ENCODE measurements at places on chromosomes 2 and 18.

DNA sequence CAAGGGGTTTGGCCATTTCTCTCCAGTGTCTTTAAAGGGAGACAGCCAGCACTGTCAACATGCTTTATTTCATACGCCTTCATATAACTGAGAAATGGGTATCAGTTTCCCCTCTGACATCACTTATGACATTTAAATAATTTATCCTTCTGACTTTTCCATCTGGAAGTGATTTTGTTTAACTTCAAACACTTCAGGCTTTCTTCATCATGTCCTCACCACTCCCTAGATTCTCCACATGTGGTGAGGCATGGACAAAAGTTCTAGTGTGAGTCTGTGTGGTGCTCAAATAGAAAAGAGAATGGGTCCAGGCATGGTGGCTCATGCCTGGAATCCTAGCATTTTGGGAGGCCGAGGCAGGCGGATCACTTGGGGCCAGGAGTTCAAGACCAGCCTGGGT lies 158.6 kb downstream of the TXNL1 start:
- DNase-seq: no peak

DNA sequence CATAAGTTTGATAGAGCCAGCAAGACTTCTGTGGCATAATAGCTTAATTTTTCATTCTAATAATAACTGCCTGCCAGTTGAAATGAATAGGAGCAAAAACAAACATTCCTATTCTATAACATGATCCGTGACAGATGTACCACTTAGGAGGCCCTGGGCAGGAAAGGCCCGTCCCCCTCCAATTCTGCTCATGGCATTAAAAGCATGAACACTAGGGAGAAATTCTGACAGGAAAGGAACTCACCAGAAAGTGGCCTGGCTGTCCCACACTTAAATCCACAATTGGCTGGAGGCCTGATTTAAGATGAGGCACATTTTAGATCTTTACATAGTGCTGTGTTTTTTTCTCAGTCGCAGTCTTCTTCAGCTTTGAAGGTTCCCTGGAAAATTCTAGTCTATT lies 261.9 kb upstream of the ETAA1 start:
- DNase-seq: no peak

- peak; percentile 63 for DNase-seq
These were observed 26.9 kb upstream of the GLS start for GRCh38 chr2:190853531-190854383.

DNA sequence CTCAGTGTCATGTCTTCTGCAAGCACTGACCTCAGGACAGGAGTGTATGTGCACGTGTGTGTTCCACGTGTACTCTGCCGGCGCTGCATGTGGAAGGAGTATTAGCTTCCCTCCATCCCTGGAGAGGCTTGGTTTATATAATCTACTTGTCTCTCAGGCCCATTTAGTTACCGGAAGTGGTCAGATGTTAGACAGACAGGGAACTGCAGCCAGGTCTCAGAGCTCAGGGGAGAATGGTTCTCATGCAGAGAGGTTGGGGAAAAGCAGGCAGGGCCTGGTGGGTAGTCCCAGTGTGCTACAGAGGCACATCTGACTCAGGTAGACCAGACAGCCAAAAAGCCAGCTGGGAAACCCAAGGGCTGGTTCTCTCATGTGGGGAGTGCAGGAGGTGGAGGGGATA lies 167.9 kb downstream of the CTIF start:
- no peak for DNase-seq

- DNase-seq: no peak
These were observed 155.5 kb upstream of the ID2 start for GRCh38 chr2:8526403-8526696.

GRCh38 chr2:12169721-12170120 lies 423.3 kb downstream of the LPIN1 start:
- DNase-seq: peak; percentile 48

- DNase-seq: peak; percentile 37
These were observed 868 bp upstream of the PKDCC start for GRCh38 chr2:42046819-42047487.

DNA sequence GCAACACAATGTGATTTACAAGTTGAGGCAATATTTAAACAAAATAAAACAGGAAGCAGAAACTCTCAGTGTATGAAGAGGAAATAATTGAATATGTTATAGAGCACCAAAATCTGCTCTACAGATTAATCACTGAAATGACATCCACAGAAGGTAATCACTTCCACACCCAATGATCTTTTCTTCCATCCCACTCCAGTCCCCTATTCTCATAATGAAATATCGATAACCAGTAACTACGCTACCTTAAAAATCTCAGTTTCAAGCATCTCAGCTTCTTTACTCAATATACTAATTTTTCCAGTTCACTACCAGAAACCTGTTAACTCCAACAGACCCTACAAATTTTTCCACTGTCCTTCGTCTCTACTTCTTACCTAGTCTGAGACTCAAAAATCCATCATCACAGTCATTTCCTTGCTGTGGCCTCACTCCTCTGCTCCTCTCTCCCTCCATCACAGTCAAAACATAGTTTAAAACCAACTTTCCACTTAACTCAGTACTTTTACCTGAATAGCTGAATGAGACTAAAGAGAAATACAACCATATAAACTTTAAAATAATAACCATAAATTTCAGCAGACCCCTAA lies 67.1 kb downstream of the MEMO1 start:
- no peak for DNase-seq

DNA sequence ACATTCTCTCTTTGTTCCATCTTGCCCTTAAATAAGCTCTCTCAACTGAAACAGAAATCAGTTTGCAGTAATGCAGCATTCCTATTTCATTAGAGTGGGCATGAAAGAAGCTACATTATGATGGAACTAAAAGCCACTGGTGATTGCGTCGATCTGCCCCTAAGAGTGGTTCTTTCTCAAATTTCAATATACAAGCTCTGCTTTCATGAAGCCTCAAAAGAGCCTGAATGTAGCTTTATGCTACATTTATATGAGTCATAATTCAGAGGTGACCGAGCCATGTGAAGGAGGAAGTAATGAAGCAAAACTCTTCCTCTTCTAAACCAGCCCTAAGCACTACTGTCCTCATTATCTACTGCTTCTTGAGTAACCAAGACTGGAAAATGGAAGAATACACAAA lies 64.8 kb upstream of the CYTIP start:
- no peak for DNase-seq

DNA sequence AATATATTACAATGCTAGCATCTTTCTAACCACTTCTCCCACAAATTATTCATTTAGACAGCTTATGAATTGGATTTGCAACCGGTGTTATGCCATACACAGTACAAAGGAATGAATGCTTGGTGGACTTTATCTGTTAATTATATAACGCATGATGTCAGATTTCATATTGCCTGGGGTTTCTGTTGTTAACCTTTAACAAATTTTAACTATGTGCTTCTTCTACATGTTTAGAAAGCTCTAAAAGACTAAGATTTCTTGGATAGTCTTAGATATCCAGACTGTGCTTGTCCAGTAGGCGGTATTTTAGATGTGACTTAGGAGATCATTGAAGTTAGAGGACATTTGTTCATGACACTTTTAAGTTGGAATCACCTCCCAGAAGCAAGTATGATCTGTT lies 976.3 kb downstream of the TMEM182 start:
- DNase-seq: no peak

- DNase-seq: no peak
These were observed 8.3 kb upstream of the KLF11 start for GRCh38 chr2:10035053-10035422.

DNA sequence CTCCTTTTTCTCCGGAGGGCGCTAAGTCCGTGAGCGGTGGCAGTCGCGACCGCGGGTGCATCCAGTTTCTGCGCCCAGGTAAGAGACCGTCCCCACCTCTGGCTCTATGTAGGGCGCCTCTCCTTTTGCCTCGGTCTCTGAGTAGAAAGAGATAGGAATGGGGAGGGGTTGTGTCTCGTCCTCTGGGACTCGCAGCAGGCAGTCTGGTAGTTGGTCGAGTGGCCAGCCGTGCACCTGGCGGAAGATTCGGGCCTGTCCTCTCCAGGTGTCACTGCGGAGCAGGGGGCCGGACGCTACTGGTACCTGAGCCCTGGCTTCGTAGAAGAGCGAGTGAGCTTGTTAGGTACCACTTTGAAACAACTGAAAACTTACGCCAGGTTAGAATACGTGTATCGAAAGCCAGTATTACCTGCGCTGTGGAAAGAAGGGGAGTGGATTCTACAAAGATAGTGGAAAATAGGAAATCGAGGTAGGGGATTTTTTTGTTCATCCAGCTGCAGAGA lies 403 bp downstream of the MAP2 start:
- DNase-seq: no peak

DNA sequence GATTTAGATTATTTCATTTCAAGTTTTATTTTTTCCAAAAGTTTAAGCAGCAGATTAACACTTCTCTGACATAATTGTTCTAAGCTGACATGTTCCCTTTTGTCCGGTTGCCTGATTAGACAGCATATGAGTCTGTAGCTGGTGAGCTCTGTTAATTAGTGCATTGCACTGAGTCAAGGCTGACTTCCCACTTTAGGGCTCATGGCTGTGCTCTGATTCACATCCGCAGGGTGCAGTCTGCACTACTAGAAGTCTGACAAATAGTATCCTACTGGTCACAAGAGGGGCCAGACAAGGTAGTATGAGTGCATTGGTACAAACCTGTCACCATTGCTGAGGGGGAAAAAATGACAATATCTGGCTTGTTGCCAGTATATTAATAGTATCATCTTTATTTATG lies 443.9 kb upstream of the ZNF804A start:
- DNase-seq: no peak

DNA sequence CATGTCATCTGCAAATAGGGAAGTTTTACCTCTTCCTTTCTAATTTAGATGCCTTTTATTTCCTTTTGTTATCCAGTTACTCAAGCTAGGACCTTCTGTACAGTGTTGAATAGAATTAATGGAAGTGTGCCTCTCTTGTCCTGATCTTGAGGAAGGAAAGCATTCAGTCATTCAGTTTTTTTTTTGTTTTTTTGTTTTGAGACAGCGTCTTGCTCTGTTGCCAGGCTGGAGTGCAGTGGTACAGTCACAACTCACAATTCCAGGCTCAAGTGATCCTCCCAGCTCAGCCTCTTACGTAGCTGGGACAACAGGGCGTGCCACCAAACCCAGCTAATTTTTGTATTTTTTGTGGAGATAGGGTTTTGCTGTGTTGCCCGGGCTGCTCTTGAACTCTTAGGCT lies 203.9 kb upstream of the ALPP start:
- no peak for DNase-seq

DNA sequence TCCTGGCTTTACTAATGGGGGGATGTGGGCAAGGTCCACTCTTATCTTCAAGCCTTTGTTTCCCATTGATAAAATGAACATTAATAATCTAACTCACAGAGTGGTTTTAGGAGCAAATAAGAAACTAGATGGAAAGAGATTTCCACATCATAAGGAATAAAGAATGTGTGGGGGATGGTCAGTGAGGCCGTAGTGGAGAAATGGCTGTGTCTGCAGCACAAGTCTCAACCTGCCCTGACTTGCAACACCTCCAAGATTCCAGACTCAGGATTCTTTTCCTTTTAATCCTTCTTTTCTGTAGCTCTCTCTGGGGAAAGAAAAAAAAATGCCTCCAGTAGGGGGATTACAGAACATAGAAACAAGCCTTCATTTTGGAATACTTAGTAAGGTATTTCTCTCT lies 124.2 kb upstream of the MEX3C start:
- no peak for DNase-seq

DNA sequence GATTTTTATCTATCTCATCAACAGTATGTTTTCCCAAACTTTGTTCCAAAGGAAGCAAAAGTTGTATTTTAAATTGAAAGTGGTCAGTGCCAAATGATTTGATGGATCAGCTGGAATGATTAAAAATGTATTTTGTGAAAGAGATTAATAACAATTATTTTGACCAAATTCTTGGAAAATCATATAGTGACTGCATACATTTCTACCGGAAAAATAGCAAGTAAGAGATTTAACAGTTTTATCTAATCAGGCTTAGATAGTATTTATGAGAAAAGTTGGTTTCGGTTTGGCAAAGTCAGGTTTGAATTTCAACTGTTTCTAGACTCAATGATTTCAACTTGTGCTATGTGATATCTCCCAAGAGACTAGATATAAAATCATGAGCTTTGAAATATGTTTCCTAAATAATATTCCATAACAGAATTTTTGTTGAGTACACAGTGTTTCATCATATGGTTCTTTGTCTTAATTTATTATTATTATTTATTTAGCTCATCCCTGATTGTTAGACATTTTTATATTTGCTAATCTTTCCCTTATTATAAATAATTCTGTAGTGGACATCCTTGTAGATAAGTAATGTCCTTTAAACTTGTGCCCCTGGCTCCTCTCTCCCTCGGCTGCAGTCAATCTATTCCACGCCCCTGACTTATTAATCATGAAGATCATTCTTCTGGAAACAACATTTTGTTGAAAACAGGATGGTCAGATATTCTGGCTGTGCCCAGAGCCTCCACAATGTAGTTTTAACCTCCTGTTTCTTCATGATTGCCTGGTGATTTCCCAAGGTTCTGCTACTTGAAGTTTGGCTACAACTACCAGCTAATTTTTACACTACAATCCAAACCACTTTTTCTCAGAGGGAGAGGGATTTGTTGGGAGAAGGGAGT lies 520.7 kb upstream of the TCF4 start:
- DNase-seq: no peak

GRCh38 chr18:48605408-48605845 lies 66.6 kb downstream of the CTIF start:
- no peak for DNase-seq

- peak; percentile 22 for DNase-seq
These were observed 15.7 kb upstream of the OLA1 start for GRCh38 chr2:174263997-174264396.

GRCh38 chr2:9384521-9384920 lies 38.8 kb downstream of the ITGB1BP1 start:
- no peak for DNase-seq

Measured in GM03348 (cell line).